NCI-H187 treated with DMSO at 0.1 percent for 48 hours (cell line): ENCODE measurements at places on chromosomes 4 and X.

GRCh38 chr4:141425124-141425523 lies 204.4 kb downstream of the ZNF330 start:
- no peak for DNase-seq

- no peak for DNase-seq
These were observed 200.7 kb downstream of the SOWAHB start for GRCh38 chr4:76697129-76697803.

DNA sequence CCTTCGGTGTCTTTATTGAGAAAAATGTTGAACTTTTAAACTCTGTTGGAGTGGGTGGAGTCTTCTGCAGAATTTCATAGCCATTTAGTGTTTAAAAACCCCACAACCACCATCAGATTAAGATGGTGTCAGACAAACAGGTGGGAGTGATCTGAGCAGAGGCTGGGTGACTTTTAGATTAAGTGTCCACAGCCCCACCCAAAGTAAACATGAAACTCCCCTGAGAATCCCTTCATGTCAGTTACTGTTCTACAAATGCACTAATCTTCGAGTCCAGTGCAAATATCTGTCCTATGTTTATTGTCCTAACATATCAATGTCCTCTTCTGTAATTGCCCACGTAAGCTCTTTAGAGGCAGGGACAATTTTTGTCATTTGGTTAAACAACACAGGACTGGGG lies 175.6 kb upstream of the RBPJ start:
- peak; percentile 54 for DNase-seq

GRCh38 chr4:3226944-3227343 lies 22.0 kb upstream of the MSANTD1 start:
- DNase-seq, result no peak

GRCh38 chrX:74922922-74923543 lies 2.2 kb downstream of the NEXMIF start:
- DNase-seq, result no peak

GRCh38 chrX:31872007-31872406 lies 800.2 kb upstream of the FTHL17 start:
- DNase-seq, result no peak

DNA sequence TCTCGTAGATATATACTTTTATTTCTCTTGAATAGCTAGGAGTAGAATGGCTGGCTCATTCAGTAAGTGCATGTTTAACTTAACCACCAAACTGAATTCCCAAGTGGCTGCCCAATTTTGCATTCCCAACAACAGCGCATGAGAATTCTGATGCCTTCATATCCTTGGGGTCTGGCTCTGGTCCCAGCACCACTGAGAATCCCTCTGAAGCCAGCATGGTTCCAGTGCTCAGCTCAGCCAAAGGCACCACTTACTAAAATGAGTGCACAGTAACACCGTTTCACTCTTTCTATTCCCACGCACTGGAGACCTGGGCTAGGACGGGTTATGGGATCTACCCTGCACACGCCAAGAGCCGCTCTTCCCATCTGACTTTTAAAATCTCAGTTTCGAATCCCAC lies 60.4 kb downstream of the CASP3 start:
- no peak for DNase-seq

DNA sequence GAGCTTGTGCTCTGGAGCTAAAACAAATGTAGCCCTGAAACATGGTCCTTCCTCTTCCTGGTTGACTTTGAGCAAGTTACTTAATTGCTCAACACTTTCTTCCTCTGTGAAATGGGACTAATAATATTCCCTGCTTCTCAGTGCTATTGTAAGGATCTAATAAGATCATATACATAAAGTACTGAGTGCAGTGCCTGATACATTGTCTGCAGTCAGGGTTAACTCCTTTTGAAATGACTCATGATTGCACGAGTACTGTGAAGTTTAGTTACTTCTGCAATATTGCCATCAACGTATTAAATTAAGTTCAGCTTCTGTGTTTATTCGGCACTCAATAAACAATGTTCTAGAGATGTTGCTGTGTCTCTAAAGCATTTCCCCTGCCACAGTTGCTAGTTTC lies 91.8 kb upstream of the HPRT1 start:
- no peak for DNase-seq

GRCh38 chr4:38621028-38621684 lies 42.8 kb upstream of the KLF3 start:
- peak; percentile 48 for DNase-seq

DNA sequence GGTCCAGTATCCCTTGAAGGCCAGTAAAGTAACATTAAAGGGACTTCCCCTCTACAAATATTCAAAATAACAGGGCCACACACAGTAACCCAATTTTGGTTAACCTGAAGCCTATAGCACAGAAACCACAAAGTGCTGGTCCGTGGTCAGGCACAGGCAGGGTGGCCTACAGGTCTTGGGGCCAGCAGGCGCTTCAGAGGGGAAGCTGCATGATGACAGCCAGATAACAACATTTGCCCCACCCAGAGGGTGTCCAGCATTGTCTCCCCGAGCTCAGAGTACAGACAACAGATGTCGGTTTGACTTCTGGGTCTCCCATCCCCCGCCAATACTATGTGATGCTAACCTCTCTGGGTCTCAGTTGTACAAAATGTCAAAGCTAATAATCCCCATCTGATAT lies 51.1 kb downstream of the SH3KBP1 start:
- no peak for DNase-seq

DNA sequence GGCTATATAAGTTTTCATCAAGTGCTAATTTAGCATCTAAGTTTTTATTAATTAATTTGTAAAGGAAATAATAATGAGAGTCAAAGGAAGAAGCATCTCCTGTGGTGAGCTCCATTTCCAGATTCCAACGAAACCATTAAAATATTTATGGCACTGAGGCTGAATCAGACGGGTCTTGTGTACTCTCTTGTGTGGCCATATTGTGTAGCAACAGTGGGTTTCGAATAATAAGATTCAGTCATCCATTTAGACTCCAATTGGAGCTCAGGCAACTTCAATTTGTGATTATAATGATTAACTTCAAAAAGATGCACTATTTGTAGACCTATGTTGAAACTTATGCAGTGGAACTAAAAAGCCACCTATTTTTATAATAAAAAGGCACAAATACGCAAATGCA lies 82.4 kb downstream of the SNCA start:
- no peak for DNase-seq

DNA sequence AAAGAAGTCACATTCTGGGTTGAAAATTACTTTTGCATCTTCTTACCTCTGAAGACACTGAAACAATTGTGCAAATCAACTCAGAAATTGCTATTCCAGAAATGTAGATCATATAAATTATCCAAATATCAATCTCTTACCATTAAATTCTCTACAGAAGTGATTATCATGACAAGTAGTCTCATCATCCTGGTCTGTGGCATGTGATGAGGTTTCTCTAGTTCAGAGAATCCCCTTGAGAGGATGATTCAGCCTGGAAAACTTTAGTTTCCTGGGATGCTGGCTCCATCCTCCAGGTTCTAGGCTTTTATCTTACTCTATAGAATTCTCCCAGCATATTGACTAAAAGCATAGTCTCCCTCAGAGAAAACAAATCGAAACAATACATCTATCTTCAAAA lies 76.2 kb upstream of the S100G start:
- no peak for DNase-seq

DNA sequence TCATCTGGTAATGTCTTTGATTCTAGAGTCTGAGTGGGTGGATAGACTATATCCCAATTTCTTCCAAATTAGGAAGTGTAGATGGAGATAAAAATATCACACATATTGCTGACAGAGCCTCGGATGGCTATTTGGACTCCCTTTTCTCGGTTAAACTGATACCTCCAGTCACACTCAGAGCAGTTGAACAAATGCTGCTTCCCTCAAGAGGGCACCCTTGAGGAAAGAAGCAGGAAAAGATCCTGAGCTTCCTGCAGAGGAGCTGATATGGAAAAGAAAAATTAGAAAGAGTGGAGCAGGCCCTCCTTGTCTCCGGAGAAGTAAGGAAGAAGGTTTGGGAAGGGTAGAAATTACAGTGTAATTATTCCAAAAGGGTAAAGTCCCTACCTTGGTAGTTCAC lies 96.2 kb upstream of the CCSER1 start:
- no peak for DNase-seq

GRCh38 chr4:25800245-25800644 lies 62.5 kb downstream of the SEL1L3 start:
- DNase-seq, result no peak

- DNase-seq, result no peak
These were observed 778.4 kb upstream of the AADAT start for GRCh38 chr4:170868170-170868569.

- no peak for DNase-seq
These were observed 65.0 kb downstream of the SH3RF1 start for GRCh38 chr4:169205744-169206080.

DNA sequence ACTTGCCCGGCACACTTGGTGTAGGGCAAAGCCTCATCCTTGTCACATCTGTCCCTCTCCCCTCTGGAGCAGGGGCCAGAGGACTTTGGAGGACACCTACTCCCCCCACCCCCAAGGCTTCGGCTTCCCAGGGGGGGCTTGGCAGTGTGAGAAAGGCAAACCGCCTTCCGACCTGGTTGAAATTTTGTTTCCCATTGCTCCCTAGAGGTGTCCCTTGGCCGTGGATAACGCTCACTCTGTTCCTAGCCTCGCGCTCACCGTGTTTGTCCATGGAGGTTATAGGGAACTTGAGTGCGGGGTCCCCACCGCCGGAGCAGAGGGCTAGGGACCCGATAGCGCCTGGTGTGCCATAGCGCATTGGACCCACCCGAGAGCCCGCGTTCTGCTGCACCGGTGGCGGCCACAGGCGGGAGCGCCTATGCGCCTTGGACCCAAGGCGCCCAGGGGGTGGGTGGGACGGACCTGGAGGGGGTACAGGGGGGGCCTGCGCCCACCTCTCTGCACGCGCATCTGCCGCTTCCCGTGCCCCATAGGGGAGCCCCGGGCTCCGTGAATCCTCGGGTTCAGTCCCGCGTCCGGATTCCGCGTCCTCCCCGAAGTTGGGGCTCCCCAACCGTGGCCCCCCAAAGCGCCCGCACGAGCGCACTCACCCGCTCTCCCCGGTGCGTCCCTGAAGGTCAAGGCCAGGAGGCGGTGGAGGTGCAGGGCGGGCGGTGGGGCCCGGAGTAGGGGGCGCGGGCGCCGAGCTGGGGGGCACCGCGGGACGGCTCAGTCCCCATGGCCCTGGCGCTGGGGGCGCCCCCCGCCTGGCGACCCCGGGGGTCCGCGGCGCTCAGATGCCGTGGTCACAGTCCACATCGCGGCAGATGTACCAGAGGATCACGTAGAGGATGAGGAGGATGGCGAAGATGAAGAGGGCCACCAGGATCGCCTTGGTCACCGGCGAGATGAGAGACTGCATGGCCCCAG lies 82.7 kb upstream of the DHRSX start:
- no peak for DNase-seq
